ENCODE measurements at places on chromosomes 2 and 18.

GRCh38 chr2:143463719-143464118 is 334.5 kb downstream of the ARHGAP15 start:
- no peak for DNase-seq

DNA sequence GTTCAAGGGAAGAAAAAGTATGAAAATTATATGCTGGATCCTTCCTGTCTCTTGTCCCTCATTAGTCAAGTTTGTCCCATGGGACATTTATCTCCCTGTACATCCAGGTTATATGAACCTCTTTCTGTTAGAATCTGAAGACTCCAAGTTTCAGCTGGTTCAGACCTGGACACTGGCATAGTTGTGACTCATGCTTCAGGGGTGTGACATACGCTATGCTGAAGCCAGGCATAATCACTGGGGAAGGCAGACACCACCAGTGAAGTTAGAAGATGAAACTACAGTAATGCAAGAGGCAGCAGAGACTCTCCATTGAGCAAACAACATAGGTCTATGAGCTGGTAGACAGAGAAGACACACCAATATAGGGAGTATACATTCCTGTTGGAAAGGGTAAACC is 269.7 kb upstream of the SLC8A1 start:
- no peak for DNase-seq

DNA sequence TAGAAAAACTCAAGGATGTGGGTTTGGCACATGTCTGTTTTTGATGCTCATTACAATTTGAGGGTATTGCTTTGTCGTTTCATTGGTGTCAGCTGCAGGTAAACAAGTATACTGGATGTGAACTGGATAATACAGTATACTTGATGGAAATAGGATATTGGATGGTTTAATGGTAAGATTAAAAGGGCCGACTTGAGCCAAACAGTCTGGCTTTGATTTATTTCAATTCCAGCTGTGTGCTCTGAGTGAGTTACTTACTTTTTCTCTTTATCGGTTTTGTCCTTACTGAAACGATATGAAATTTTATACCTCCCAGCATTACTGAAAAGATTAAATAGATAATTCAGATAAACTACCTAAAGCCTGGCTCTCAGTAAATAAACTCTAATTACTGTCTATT is 227.6 kb downstream of the ASXL3 start:
- DNase-seq, result peak; percentile 68

- DNase-seq, result no peak
Measured at GRCh38 chr2:233966388-233966787, 49.2 kb downstream of the TRPM8 start.

DNA sequence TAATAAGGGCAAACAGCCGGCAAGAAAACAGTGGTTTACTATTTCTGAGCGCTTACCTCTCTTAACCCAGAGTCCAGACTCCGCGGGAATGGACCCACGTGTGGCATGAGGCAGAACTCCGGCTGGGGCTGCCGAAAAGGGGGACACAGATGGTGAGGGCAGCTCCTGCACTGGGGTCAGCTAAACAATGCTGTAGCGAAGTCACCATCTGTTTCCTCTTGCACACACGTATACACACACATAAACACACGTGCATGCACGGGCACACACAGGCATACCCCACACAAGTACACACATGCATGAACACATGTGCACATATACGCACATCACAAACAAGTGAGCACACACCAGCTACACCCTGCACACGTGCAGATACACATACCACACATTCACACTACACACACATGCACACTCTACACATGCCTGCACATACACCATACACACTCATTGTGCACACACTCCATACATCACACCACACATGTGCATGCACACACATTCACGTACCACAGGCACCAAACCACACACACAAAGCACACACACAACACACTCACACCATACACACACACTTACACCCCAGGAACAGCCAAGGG is 105.9 kb upstream of the ID2 start:
- DNase-seq, result no peak

- DNase-seq, result no peak
Measured at GRCh38 chr2:163347982-163348856, 387.6 kb downstream of the FIGN start.

GRCh38 chr18:65429601-65430000 is 321.2 kb upstream of the CDH7 start:
- DNase-seq, result no peak

DNA sequence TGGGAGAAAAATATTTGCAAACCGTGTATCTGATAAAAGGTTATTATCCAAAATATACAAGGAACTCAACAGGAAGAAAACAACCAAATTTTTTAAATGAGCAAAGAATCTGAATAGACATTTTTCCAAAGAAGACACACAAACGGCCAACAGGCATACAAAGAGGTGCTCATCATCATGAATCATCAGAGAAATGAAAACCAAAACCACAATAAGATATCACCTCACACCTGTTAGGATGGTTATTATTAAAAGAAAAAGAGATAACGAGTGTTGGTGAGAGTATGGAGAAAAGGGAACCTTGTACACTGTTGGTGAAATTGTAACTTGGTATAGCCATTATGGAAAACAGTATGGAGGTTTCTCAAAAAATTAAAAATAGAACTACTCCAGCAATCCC is 463.3 kb downstream of the IRS1 start:
- no peak for DNase-seq

GRCh38 chr2:100137318-100137717 is 5.1 kb downstream of the AFF3 start:
- DNase-seq, result no peak

- no peak for DNase-seq
Measured at GRCh38 chr2:8548065-8548618, 133.7 kb upstream of the ID2 start.

All from DMS153 (cell line).